ENCODE measurements at places on chromosomes 4 and X.

GRCh38 chr4:127698789-127699200 lies 31.4 kb upstream of the SLC25A31 start:
- no peak for DNase-seq

DNA sequence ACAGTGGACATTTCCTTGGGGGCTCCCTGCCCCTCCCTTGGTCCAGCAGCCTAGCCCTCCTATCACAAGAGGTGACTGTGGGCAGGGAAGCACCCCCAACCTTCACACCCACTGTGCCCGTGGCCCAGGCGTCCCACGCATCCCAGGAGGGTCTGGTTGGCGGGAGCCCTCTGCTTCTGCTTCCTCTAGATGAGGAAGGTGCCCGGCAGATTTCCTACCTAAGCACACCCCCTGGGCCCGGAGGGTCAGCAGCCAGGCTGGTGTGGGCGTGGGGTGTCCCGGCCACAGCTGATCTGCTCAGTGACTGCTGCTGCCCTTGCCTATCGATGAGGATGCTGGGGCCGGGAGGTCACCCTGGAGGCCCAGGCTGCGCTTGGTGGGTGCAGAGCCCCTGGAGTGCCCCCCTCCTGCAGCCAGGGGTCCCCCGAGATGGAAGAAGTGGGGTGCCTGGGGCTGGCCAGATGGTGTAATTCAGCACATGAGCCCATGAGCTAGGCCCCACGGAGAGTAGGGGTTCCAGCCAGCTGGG lies 12.2 kb downstream of the SH3BP2 start:
- no peak for DNase-seq

DNA sequence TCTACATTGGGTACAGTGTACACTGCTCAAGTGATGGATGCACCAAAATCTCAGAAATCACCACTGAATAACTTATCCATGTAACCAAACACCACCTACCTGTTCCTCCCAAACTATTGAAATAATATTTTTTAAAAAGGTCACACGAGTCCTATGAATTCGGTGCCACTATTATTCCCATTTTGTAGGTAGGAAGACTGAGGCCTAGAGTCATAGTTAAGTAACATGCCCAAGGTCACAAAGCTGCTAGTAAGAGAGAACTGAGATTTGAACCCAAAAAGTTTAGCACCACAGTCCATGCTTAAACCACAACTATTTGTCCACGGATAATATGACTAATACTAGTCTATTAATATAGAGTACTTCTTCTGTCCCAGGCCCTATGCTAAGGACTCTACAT lies 2.7 kb downstream of the ARHGEF6 start:
- no peak for DNase-seq

DNA sequence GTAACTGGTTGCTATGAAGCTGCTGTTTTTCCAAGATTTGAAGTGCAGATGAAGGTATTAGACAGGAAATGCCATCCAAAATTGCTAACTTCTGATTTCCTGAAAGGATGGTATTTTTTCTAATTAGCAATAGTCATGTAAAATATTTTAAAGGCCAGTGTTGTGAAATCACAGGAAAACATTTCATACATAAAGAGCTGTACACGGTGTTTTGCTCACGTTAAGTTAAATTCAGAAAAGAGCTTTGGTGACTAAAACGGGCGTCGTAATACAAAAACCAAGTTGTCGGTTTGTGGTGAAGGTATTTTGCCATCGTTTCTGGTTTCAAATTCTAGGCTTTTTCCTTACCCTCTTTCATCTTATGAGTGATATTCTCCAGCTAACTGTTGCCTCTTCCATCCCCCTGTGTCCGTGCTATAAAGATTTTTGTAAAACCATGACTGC lies 39.8 kb downstream of the AFF1 start:
- no peak for DNase-seq

GRCh38 chrX:115560978-115561604 lies at the start of gene PLS3:
Gene PLS3 (plus strand): TSS chrX:115561174. CDS start chrX:115610251, 49,077 bp downstream.
- no peak for DNase-seq

DNA sequence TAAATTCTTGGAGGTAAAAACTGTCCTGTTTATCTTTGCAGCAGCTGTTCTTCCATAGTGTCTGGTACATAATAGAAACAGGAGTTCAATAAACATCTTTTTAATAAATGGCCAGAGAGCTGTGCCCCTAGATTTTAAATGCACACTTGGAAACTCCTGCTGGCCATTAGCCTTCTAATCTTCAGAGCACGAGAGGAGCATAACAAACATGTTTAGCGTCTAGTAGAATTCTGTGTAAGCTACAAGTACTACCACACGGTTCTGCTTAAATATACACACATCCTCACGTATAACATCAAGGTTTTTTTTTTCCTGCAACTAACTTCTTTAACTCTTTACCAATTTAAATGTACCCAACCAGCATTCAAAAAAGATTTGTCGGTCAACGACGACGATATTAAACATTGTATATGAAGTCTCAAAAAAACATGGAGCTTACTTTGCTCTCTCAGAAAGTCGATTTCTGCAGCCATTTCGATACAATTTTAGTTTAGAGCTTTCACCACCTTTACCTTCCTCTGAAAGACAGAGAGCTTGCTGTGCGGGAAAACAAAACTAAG lies 628 bp downstream of the SCLT1 start:
- no peak for DNase-seq

DNA sequence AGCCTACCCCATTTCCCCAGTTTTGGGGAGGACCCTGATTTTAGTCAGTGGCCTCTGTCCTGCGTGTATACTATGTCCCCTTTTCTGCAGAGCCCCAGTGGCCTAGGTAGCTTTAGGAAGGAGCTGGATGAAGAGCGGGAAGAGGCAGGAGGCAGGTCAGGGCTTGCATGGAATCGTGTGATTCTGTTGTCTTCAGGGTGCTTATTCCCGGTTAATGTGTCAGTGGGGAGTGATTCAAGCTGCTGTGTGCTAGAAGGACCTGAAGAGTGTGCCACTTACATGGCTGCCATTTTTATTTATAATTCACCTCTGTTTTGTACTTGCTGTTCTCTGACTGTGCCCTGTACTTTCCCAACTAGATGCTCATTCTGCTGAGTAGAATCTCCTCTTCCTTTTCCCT lies 127.3 kb upstream of the AMOT start:
- no peak for DNase-seq

GRCh38 chr4:27084685-27085361 lies 224.2 kb downstream of the STIM2 start:
- no peak for DNase-seq

GRCh38 chrX:6985537-6985936 lies 162.0 kb upstream of the STS start:
- DNase-seq: no peak

DNA sequence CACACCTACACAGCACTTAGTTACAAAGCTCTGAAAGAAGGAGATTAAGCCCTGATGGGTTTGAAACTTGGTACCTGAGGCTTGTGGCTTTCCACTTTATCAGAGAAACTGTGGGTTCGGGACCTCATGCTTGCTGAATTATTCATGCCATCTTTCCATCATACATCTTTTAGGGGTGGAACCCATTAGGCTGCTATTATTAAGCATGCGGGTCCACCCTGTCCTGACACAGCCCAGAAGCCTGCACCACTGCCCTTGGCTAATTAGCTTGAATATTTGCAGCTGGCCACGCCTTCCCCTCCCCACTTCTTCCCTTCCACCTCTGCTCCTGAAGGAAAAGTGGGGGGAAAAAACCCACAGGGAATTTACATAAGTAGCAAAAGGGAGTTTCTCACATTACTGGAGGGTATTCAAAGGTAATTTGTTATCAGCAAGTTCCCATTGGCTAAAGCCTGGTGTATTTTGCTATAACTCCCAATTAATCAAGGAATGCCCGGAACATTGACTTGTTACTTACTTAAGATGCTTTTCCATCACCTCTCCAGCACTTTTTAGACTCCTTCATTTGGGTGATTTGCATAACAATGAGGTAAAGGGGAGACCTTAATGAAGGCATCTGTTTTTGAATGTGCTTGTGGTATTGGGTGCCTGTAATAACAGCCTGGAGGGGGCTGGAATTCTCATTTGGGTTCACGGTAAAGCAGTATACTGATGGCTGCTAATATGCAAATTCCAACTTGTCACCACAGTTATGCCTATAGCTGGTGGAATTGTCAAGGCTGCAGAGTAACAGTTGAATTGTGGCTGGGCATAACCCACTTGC lies 231.7 kb upstream of the GATB start:
- DNase-seq: no peak

DNA sequence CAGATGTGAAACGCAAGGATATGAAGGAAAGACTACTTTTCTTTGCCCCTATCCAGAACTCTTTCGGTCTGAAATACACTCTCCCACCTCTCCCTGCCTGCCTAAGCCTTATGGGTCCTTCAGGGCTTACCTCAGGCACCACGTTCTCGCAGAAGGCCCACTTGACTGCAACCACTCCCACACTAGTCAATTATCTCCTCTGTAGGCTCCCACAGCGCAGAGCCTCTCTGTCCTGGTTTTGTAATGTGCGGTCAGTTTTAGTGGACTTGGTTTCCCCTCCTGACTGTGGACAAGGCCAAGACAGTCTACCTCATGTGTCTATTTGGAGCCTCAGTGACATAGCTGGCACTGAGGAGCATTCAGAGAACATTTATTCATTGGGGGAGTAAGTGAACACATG lies 11.1 kb downstream of the CNGA2 start:
- DNase-seq: no peak

Data from stimulated activated CD8-positive, alpha-beta memory T cell treated with anti-CD3 and anti-CD28 coated beads, Interleukin-15, amount 100 ng/mL, for 24 hours (primary cell).